ENCODE measurements at places on chromosomes 6 and 20.

DNA sequence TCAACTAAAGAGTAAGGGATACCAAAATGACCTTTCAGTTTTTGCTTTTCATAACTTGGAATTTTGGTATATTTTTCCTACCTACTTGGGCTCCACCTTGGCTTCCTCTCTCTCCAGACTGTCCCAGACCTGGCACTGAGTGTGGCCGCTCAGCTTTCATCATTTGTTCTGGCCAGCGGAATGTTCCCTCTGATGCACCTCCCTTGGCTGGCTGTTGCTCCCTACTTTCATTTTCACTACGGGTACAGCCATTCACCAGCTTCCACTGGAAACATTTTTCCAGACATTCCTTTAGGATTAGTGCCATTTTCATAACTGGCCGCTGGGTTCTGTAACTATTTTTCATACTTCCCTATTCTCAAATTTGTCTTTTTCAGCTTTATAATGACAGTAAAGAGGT is 487.4 kb downstream of the TENT5A start:
- no peaks in the 10 kb centered on the region for H3K27me3 ChIP-seq
- no peak for DNase-seq
- no peaks in the 10 kb centered on the region for H3K36me3 ChIP-seq
- no peak overlapping the region for H3K27ac ChIP-seq
- no peaks in the 10 kb centered on the region for H3K4me1 ChIP-seq
- H3K4me3 ChIP-seq, result no peak overlapping the region

DNA sequence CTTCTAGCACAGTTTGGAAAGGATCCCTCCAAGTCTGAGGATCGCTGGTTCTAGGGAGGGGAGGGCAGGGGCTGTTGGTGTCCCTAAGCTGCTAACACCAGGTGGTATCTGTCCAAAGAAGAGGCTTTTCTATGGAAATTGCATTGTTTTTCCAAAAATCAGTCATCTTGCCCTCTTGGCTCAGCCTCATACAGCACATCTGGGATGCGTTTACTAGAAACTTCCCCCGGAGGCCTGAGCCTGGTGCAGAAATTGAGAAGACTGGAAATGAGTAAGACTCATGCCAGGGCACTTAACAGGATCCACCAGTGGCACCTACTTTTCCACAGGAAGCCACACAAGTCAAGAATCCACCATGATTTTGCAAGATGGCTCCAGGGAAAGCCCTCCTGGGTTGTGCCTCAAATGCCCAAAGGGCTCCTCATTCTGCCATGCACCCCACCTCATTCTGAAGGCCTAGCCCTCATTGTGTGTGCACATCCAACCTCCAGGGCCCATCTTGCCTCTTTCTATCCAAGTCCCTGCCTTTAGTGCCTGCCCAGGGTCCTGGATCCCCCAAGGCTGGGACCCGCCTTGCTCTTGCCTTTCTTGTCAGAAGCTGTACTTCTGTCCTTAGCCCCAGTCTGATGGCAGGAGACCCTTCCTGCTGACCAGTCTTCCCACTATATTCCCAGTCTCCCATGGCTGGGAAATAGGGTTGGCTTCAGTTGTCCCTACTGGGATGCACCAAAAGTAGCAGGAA is 97.6 kb downstream of the MRPL14 start:
- H3K4me1 ChIP-seq, result no peaks in the 10 kb centered on the region
- H3K4me3 ChIP-seq, result no peak overlapping the region
- DNase-seq, result no peak
- H3K27ac ChIP-seq, result no peak overlapping the region

GRCh38 chr20:13868331-13868730 is 83.5 kb downstream of the NDUFAF5 start:
- H3K4me3 ChIP-seq, result no peak overlapping the region
- no peaks in the 10 kb centered on the region for H3K4me1 ChIP-seq
- no peak for DNase-seq
- no peak overlapping the region for H3K27ac ChIP-seq
- H3K36me3 ChIP-seq, result no peaks in the 10 kb centered on the region

DNA sequence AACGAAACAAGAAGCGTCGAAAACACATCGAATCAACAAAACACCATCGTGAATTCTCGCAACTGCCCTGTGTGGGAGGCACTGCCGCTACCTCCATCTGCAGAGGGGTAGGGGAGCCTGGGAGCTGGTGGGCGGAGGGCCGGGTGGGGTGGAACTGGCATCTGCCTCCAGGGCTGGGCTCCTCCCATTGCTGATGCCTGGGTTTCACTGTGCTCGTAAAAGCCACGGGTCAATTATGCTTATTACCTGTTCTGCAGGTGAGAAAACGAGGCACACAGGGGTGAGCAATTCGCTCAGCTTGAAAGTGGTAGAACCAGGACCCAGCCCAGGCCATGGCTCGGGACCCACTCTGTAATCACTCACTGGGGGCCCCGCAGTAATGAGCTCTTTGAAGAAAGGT is 16.5 kb upstream of the SULF2 start:
- no peak overlapping the region for H3K27ac ChIP-seq
- H3K4me1 ChIP-seq, result no peaks in the 10 kb centered on the region
- H3K27me3 ChIP-seq, result no peaks in the 10 kb centered on the region
- no peak for DNase-seq
- H3K36me3 ChIP-seq, result no peaks in the 10 kb centered on the region
- H3K4me3 ChIP-seq, result no peak overlapping the region

DNA sequence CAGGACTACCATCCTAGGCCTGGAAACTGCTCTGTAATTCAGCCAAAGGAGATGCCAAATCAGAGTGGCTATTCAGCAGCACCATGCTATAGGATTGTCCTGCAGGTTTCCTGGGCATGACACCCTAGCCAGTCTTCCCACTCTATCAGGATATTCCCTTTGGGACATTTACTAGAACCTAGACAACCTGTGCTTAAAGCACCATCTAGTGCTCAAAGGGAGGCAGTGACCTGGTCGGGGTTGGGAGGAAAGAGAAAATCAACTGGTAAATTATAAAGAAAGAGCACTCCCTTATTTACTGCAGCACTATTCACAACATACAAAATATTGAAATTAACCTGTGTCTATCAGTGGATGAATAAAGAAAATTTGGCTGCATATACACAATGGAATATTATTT is 67.2 kb upstream of the SMLR1 start:
- H3K27ac ChIP-seq, result no peak overlapping the region
- H3K27me3 ChIP-seq, result no peaks in the 10 kb centered on the region
- no peaks in the 10 kb centered on the region for H3K36me3 ChIP-seq
- no peak for DNase-seq
- H3K4me3 ChIP-seq, result no peak overlapping the region
- H3K4me1 ChIP-seq, result peaks cover 9% of the 10 kb centered on the region

Data from CD8-positive, alpha-beta memory T cell (primary cell).